ENCODE measurements at places on chromosomes 7 and 10.
A peak's percentile ranks its signal among the peaks of the same experiment; 100 is the strongest.

GRCh38 chr10:14669576-14669975, 105.1 kb downstream of the FAM107B start:
- DNase-seq, result no peak

GRCh38 chr7:55567571-55567970, 4.7 kb downstream of the VOPP1 start:
- DNase-seq, result no peak

GRCh38 chr7:43546231-43546630, 36.7 kb upstream of the STK17A start:
- no peak for DNase-seq

- no peak for DNase-seq
Observed at GRCh38 chr10:20622531-20623211, 274.4 kb downstream of the NEBL start.

GRCh38 chr10:114862456-114862855, 40.9 kb downstream of the FHIP2A start:
- DNase-seq, result no peak

- DNase-seq, result no peak
Observed at GRCh38 chr10:112298581-112298980, 15.4 kb downstream of the TECTB start.

DNA sequence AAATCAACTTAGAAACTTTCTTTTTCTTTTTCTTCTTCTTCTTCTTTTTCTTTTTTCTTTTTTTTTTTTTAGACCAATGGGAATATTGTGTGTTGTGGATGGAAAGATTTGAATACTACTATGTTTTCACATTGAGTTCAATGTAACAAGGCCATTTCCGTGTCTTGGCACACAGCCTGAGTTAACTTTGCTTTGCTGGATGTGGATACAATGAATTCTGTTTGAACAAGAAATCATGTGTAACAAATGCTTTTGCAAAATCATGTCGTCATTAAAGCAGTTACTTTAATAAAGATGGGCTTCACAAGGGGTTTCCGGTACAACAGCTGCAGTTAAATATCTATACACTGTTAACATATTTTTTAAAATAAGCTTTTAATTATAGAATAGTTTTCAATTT, 13.5 kb upstream of the ENTPD1 start:
- DNase-seq, result no peak

DNA sequence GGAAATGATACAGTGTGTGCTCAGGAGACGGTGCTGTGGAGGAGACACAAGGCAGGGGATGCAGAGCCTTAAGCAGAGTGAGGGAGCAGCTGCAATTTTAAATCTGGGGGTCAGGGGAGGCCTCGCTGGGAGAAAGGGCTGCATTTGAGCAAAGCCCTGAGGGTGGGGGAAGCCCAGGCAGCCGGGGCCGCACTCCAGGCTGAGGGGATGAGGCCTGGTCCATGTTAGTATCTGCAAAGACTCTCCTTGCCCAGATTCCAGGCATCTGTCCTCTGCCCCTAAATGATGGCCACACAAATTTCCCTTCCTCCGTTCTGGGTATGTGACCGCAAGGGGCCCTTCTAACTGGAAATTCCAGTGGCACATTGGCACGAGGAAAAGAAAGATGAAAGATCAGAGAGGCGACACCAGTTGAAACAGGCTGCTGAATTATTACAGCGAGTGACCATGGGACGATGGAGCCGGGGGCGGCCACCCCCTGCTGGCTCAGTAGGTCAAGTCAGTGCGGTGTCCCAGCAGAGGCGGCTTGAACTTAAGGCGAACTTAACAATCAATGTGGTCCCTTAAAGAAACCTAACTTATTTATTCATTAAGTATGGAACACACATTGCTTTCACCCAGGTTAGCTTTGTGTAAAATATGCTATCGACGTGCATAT, 62.3 kb upstream of the KAT6B start:
- DNase-seq, result no peak

DNA sequence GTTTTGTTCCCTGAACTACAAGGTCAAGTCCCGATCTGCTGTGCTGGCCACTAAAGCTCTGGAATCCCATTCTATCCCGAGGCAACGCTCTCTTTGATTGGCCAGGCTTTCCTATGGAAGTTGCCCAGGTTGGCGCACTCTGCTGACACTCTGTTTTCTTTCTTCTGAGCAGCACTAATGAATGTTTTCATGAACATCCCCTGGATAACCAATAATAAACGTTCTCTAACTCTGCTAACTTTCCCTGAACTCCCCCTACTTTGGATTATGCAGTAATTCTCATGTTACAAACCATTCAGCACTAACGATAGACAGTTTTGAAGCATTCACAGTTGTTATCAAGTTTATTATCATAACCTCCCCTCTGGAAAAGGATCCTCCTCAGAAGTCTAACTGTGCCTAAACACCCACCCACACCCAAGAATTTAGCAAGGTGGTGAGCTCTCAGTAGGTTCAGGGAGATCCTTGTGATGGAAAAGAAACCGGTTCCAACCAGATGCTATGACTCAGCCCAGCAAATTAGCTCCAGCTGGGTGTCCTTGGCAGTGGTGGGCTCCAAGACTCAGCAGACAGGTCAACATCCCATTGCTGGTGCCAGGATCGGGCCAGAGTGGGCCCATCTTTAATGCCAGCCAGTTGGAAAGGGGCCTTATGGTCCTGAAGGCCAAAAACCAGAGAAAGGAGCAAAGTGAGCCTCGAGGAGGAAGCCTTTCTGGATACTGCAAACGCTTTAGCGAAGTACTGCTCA, 68.4 kb downstream of the CREB3L2 start:
- DNase-seq, result no peak

GRCh38 chr7:79982141-79982770, 152.4 kb upstream of the GNAI1 start:
- DNase-seq, result no peak

DNA sequence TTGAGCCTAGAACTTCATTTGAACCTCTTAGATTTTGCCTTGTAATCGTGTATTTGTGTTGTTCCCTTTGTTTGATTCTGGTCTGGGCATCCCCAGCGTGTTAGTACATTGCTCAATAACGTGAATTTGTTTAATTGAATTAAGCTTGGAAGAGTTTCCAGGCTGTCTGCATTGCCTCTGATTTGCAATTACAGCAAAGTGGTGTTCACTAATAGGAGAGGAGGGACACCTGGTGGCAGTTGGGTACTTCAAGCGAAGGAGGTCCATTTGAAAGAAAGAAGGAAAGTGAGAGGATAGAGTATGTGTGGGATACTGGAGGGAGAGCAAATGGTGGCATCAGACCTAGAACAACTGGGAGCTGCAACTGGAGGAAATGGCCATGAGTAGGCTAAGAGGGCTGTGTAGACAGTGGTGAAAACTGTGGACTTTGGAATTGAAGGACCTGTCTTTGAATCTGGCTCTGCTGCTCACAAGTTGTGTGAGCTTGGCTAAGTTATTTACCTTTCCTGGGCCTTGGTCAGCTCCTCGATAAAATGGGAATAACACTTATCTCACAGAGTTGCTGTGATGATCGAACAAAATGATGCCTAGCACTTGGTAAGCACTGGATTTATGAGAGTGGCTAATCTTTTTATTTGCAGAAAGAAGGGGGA, 15.1 kb downstream of the LSMEM1 start:
- DNase-seq, result no peak

DNA sequence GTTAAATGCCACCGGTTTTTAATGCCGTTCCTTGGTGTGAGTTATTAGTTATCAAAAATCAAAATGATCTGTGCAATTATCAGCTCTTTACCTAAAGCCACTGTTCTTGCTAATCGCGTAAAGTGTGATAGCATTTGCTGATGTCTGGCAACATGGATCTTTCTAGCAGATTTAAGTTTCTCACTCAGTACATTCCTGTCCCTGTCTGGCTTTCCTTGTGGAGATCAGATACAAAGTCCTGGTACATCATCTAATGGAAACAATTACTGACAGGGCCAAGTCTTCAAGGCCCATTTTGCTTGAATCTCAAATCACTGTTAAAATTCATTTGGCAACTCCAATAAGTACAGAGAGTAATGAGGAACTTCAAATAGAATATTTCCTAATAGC, 755.7 kb downstream of the AUTS2 start:
- no peak for DNase-seq

DNA sequence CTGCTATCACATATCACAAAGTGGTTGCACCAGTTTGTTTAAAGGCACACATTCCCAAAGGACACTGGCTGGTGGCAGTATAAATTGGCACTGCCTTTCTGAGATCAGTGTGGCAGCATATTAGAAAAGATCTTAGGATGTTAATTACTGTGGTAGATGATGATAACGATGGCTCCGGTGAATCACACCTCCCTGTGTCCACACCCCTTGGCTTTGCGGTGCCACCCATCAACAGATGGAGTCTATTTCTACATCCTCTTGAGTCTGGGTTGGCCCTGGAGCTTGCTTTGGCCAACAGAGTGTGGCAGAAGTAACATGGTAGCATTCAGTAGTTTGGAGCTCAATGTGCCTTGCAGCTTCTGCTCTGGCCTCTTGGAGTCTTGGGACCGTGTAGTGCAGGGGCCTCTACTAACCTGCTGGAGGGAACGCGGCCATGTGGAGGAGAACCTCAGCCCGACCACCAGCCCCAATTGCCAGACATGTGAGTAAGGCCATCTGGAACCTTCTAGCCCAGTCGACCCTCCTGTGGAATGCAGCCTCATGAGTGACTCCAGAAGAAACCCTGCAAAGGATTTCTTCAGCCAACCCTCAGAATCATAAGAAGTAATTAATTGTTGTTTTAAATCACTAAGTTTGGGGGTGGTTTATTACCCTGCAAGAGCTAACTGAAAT, 27.2 kb upstream of the PLEKHA1 start:
- DNase-seq, result no peak

- DNase-seq, result no peak
Observed at GRCh38 chr7:104149822-104150221, 58.0 kb downstream of the ORC5 start.

DNA sequence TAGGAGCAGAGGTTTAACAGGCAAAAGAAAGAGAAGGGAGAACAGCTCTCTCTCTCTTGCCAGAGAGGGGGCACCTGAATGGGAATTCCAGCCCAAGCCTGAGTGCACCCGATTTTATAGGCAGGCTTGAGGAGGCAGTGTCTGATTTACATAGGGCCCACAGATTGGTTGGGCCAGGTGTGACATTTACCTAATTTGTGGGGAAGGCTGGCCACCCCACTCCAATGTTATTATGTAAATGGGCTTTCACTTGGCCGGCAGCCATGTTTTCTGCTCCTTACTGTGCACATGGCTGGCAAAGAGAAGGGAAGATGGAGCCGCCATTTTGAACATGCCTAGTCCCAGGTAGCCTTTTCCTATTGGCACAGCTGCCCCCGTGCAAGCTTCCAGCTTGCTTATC, 735.5 kb upstream of the AUTS2 start:
- DNase-seq, result no peak

DNA sequence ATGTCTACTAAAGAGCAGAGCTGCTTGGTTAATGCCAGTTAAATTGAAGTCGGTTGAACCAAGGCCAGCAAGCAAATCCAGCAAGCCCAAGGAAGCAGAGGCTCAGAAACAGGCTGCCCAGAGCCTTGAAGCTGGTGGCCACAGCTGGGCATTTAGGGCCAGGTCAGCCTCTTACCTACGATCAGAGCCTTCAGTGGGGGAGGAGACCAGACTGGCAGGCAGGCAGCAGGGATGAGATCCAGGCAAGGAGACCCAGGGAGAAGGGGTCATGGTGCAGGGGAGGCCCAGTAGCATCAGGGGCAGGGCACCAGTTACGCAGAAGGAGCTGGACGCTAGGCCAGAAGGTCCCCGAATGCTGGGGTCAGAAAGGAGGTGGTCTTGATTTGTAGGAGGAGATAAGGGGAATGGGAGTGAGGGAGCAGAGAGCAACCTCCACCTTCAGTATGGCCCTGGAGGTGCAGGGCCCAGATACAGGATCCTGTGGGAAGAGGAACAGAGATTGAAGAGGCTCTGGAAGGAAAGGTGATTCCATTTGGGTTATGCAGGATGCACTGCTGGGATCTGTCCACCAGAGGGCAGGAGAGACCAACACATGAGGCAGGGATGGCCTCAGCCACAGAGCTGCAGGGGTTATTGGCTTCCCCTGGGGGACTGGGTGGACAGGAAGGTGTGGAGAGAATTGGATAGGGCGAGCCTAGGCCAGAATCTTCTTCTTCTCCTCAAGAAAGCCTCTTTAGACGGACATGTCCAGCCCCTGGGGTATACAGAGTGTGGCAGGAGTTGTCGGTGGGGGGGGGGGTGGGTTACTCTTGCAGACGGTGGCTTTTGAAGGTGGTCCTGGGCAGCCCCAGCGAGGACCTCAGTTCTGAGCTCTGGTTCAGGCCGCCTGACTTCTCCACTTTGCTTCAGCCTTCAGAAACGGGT, 132.6 kb upstream of the PODXL start:
- peak; percentile 37 for DNase-seq

DNA sequence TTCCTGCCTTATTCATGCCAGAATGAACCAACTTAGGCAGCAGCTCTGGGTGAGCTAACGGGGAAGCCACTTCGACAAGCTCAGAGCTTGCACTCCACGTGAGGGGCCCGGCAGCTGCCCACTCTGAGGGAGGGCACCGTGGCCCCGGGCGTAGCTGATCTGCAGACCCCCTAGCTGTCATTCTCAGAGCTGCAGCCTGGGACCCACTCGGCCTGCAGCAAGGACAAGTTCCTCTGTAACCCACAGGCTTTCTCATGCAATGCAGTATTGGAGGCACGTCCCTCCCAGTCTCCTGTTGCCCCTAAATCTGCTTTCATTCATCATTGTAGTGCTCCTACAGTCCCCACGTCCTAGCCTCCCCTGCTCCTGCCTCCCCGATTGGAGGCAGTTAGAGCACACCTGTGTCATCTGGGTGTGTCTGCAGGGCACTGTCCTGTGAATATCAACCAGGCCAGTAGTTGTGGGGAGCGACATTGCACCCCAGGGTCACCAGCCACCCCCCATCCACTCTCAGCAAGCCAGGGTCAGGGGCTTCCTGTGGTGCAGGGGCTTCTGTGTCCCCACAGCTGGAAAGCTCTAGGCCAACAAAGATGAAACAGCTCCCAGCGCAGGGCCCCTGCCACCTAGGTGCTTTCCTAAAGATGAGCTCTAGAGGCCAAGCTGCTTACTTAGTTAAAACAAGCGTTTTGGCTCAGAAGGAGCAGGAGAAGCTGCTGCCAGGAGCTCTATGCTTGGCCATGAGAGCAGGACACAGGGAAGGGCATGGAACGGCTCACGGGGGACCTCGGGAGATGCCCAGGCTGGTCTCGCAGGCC, 333.6 kb downstream of the ADARB2 start:
- DNase-seq, result no peak

- DNase-seq, result no peak
Observed at GRCh38 chr10:8874972-8875371, 820.5 kb downstream of the GATA3 start.

- no peak for DNase-seq
Observed at GRCh38 chr7:101754424-101755159, 62.8 kb upstream of the CUX1 start.

- no peak for DNase-seq
Observed at GRCh38 chr10:14603534-14604102, 171.1 kb downstream of the FAM107B start.

GRCh38 chr7:51045319-51046102, 262.8 kb upstream of the GRB10 start:
- DNase-seq, result no peak
